ENCODE measurements at places on chromosomes 5 and 9. TPM values are rescaled to one million over a fixed set of nuclear protein-coding genes. Genes with fewer than 3 reads are reported as not detected.

Gene OBP2B
- not detected for total RNA-seq

Gene CDC20B
- total RNA-seq: not detected

Gene LCN15
- total RNA-seq: not detected

Gene NKD2
- 3.2 TPM for total RNA-seq

Gene ENHO
- 21.3 TPM for total RNA-seq

Gene TMEM252
- total RNA-seq: not detected

- DNase-seq: no peak
Observed at GRCh38 chr9:92770360-92770995, 5.8 kb upstream of the BICD2 start.

- no peak for DNase-seq
Observed at GRCh38 chr5:143534761-143535154, 131.3 kb upstream of the NR3C1 start.

GRCh38 chr5:127306036-127306435 lies 15.4 kb downstream of the MEGF10 start:
- no peak for DNase-seq

GRCh38 chr9:111582888-111583287 lies 16.6 kb downstream of the PTGR1 start:
- DNase-seq: no peak

- no peak for DNase-seq
Observed at GRCh38 chr9:1748407-1748806, 266.7 kb upstream of the SMARCA2 start.

DNA sequence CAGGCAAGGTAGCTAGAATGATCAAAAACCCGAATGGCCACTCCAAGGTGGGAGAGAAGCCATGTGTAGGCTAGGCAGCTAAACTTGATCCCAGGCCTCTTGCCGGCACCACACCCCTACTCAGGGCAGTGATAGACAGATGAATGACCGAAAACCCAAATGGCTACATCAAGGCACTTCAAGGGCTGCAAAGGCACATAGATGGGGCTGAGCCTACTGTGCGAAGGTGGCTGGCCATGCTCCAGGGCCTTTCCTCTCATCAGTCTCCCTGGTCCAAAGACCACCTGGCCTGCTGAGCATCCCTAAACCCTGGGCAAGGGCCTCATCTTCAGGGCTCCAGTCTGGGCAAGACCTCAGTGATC lies 3.7 kb upstream of the TIFAB start:
- no peak for DNase-seq

DNA sequence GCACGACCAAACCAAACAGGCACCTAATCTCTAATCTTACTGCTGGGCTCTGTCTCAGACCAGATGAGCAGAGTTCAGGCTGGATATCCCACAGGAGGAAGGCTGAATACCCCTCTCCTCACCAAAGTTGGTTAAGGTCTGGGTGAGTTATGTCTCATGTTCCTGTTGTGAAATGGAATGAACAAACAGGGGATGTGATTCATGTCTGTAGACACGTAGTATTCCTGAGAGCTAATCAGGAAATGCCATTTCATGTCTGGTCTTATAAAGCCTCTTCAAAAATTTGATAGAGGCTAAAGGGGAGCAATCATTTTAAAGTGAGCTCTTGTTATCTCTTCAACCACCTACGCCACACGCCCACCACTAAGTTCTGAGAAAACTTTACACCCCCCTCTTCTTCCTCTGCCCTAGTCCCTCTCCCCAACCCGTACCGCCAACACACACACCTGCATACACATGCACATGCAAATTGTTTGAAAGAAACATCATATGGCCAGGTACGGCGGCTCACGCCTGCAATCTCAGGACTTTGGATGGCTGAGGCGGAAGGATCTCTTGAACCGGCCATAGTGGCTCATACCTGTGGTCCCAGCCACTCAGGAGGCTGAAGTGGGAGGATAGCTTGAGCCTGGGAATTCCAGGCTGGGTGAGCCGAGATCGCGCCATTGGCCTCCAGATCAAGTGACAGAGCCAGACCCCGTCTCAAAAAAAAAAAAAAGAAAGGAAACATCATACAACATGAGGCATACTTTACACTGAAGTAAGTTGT lies 69.8 kb upstream of the RAI14 start:
- no peak for DNase-seq

DNA sequence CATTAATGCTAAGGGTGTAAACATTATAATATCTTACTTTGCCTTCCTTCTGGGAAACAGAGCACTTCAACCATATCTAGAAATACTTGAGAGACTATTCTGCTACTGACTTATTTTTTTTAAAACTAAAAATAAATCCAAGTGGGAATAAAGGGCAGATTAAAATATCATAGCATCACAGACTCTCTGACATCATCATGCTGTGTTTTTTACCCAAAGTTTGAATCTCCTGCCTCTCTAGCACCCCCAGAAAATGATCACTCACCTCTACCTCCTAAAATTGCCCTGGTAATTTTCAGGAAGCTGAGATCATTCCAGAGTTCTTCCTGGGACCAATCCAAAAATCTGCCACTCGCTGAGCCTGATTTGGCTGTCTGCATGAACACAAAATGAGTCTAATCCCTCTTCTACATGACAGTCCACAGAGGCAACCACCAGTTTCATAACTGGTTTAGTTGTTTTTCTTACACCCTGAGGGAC lies 813.8 kb upstream of the DMAC1 start:
- no peak for DNase-seq

- no peak for DNase-seq
Observed at GRCh38 chr5:2105141-2105540, 222.4 kb upstream of the IRX4 start.

DNA sequence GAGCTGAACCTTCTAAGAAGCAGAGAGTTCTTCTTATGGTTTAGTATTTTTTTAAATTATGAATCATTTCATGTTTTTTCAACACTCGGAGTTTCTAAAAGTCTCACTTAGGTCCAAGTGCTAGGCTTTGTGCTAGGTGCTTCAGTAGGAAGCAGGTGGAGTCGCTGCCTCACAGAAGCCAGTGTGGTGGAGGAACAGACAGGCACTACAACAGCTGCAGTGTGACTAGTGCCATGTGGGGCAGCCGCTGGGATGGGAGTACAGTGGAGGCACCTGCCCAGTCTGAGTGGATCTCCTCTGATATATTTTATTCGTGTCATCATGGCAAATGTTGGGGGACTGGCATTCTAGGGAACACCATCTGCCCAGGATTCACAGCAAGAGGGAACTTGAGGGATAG lies 15.3 kb downstream of the PCDHGC5 start:
- DNase-seq: no peak

DNA sequence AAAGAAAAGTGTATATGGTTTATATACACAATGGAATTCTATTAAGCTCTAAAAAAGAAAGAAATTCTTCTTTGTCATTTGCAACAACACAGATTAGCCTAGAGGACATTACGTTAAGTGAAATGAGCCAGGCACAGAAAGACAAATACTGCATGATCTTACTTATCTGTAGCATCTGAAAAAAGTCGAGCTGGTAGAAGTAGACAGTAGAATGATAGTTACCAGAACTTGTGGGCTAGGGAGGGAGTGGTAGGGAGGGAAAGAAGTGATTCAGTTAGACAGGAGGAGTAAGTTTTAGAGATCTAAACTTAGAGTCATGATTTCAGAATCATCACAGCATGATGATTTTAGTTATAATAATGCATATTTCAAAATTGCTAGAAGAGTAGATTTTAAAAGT lies 184.6 kb downstream of the TLE4 start:
- no peak for DNase-seq

DNA sequence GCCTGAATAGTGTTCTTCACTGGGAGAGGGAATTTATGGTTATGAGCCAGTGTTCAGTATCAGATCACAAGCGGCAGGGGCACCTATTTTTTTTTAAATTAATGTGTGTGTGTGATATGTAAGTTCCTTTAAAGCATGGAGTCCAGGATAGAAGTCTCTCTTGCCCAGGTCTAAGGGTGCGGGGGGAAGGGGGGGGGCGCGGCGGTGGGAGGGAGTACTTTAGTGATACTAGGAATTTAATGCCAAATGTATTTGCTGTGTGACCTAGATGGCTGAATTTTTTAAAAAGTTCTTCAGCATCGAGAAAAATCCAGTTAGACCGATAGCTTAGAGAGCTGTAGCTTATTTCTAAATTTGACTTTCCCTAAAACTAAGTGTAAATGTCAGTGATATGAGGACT lies 1.5 kb upstream of the FCHO2 start:
- DNase-seq: no peak

DNA sequence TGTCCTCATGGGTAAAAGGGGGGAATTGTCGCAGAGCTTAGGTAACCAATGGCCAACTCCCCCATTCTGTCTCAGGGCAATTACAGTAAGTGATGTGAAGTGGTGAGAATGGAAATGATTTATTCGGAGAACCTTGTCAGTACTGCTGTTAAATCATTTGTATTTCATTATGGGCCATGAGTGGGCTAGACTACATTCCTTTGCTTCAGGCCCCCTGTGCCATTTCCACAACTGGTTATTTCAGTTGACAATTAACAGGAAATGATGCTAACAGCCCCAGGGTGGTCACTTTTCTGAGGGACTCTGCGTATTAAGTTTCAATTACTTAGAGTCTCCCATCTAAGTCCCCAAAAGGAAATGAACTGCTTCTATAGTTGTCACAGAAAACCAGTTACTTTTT lies 653.7 kb downstream of the CCDC171 start:
- DNase-seq: no peak

DNA sequence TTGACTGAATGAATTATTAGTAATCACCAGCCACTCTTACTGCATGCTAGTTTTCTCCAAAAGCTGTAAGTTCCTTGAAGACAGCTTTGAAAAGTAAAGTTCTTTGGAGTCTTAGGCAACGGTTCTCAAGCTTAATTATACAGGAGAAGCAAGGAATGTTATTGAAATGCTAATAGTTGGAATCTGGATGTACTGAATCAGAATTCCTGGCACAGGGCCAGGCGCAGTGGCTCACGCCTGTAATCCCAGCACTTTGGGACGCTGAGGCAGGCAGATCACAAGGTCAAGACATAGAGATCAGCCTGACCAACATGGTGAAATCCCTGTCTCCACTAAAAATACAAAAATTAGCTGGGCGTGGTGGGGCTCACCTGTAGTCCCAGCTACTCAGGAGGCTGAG lies 33.4 kb downstream of the GRIA1 start:
- DNase-seq: no peak
